ENCODE measurements at places on chromosomes 4 and X. TPM values are rescaled to one million over a fixed set of nuclear protein-coding genes. Genes with fewer than 3 reads are reported as not detected.

GRCh38 chr4:14079601-14080000, 452.1 kb upstream of the BOD1L1 start:
- no peak for DNase-seq

DNA sequence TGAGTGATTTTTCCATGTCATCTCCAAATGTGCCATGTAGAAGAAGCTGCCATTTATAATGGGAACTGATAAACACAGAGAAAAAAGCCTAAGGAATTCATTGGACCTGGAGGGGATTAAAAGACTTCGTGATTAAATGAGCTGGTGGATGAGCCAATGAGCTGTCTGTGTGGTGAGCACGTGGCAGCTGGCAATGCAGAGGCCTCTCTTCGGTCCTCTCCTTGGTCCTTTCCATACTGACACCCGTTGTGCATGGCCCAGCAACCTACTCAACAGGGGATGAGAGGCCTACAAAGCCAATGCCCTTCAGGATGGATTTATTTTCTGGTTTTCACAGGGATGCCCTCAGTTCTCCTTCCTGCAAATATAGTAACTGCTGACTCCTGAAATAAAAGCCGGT, 87.7 kb upstream of the STS start:
- DNase-seq: no peak

DNA sequence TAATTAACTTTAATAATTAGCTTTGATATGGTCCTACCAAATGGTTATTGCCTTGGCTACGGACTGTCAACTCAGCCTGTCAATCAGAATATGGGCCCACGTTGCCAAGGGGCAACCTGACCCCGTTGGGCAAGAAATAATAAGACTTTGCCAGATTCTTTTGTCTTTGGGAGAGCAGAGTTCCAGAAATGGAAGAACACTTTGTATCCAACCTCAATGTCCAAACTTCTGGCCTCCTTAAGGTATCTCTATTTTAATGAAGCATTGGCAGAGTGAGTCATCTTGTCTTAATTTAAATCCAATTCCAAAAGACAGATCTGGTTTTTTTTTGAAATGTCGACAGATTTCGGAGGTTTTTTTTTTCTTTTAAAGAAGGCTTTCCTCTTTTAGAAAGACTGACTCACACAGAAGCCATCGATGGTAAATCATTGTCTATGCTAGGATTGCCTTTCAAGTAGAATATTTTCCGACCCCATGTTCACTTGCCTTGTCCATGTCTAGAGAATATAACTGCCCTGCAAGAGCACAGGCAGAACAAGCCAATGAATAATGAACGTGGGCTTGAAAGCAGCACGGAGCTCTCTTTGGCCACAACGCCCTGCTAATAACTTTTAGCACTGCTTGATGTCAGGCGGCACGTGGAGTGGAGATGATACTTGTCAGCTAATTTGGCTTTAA, 190.3 kb upstream of the GATB start:
- DNase-seq: no peak

GRCh38 chr4:122142687-122143086, 9.4 kb upstream of the BLTP1 start:
- DNase-seq: no peak

DNA sequence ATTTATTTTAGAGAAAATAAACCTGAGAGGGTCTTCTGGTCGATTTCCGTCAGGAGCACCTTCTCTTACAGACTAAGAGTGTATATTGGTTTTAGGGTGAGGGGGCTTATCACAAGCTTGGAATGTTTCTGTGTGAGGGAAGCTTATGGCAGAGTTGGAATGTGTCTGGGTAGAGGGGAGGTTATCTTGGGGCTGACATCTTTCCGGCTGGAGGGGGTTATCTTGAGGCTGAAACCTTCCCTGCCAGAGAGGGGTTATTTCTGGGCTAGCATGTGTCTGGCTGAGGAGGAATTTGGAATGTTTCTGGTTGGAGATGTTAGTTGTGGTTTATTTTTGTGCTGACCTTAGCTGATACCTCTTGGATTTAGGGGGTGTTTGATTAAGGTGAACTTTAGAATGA, 1312.1 kb downstream of the ADGRL3 start:
- no peak for DNase-seq

SPANXA1 gene
- not detected for total RNA-seq

CCDC110 gene
- 2.4 TPM for total RNA-seq

PABPC5 gene
- total RNA-seq: 2.9 TPM
